T-helper 2 cell (primary cell): ENCODE measurements at places on chromosomes 6 and 20.

DNA sequence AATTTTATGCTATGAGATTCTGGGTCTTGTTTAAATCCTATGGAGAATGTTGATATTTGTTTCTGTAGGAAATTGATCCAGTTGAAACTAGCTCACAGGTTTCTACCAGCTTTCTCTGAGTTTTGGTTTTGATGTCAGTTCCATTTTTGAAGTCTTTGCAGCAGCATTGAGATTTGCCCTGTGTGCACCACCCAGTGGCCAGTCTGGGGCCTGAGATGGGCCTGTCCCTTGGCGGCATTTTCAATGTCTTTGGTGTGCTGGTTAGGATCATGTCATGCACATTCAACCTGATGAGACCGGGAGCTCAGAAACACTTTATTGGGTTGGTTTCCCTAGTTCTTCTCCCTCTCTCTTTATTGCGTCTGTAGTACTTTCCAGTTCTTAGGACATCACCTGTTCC lies 395.2 kb upstream of the MAP3K7 start:
- DNase-seq, result no peak

DNA sequence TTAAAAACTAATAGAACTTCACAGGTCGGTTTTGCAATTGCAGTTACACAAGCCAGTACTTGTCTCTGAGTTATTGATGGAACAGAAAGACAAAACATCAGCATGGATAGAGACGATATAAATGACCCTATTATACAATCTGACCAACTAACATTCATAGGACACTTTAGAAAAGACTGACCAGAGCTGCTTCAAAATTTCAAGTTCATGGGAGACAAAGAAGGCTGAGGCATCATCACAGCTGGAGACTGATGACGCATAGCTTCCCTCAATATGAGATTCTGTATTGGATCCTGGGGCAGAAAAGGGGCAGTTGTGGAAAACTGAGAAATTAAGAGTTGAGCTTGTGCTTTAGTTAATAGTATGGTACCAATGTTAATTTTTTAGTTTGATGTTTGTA lies 174.0 kb downstream of the THBS2 start:
- no peak for DNase-seq

DNA sequence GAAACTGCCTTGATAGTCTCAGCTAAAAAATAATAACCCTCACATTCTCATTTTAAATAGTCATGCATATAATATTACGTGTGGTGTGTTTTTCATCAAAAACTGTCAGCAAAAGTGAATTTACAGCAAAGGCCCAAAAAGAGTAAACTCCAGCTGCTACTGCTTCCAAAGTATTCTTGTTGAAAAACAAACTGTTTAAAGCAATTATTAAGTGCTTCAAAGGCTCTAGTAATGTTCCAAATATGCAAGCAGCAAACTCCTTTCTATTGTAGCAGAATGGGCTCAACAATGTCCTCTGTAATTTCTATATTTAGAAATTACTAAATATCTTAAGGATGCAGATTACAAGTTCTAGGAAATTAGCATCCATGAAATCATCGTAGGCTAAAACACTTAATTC lies 280.0 kb upstream of the TBX18 start:
- DNase-seq, result no peak

DNA sequence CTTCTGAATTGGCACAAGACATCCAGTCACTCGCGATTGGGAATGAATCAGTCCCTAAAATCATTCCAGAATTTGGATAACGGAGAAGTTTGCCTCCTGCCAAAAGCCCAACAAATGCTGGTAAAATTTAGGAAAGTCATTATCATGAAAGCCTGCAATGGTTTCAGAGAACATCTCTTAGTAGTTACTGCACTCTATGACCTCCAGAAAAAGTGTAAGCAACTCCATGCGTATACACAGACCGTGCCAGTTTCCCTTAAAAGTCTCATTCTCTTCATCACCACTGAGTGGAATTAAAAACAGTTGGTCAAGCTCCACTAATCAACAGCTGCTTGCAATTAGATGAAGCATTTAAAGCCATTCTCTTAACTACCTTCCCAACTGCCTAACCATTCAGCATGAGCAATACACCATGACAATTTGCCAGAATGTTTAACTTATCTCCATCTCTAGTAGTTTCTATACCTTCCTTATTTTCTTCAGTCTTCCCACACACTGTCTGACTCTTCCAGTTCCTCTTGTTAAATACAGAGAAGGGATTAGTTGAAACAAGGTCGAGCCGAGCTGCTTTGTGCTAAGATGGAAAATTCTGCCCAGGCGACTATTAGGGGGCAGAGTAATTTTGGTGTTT lies 183.6 kb upstream of the PRDM1 start:
- DNase-seq, result no peak

DNA sequence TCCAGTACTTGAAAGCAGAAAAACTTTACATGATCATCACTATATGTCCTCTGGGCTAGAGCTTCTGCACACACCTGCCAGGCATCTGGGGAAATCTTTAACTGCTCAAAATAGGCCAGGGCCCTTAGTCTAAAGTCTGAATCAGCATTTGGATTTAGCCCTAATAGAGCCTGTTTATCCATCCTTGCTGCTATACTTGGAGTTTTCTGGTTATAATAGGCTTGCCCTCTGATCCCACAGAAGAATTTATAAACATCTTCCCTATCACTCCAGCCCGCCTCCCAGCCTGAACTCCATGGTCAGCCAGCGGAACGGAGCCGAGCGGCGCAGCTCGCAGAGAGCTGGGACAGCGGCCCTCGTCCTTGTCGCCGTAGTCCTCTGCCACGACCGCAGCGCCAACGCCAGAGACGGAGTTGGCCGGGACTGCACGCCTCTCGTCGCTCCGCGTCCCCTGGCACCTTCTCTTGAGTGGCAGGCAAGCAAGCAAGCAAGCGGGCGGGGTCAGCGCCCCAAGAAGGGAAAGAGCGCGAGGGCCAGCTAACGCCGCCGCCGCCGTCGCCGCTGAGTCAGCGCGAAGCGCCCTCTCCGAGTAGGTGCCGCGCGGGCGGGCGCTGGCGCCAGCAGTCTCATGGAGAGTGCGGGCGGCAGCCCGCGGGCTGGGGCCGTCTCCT lies 25.4 kb upstream of the ASIP start:
- no peak for DNase-seq

DNA sequence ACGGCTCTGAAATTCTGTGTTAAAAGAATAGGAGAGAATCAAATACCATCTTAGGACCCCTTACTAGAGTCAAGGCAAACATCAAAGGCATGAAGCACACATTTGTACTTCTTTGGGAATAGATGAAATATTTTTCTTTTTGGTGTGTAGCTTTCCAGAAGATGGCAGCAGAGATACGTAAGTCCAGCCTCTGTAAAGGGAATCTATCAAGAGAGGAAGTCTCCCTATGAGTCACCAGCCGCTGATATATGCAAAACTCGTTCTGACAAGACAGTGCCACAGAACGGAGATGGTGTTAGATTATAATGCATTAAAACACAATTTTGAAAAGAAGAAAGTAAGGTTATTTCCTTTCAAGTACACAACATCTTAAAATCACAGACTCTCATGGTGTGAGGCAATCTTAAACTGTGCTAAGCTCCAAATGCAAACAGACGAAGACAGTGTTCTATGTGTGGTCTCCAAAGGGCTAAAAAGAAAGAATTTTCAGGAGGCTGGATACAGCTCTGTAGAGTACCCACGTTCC lies 120.0 kb upstream of the AGPAT4 start:
- peak; percentile 68 for DNase-seq

DNA sequence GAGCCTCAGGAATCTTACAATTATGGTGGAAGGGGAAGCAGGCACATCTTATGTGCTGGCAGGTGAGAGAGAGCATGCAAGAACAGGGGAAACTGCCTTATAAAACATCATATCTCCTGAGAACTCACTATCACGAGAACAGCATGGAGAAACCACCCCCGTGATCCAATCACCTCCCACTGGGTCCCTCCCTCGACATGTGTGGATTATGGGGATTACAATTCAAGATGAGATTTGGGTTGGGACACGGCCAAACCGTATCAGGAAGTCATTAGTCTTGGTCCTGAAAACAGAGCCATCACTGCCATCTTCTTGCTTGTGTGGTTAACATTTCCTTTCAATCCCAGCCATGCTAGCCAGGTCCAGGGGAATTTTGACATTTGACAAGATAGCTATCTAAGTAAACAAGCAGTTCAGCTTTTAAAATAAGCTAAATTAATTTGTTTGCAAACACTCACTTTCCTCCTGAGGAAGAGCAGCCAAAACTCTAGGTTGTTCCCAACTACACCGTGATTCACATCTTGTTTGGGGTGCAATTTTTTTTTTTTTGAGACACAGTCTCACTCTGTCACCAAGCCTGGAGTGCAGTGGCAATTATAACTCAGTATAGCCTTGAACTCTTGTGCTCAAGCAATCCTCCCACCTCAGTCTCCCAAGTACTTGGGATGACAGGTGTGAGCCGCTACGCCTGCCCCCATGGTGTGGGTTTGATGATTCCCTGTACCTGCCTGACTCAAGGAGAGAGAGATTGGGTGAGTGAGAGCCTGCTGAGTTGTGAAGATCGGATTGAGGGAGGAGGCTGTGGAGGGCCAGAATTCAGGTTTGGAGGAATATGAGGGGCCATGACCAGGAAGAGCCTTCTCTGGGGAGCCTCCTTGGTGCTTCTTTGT lies 13.0 kb upstream of the PPP1R14C start:
- DNase-seq, result no peak

DNA sequence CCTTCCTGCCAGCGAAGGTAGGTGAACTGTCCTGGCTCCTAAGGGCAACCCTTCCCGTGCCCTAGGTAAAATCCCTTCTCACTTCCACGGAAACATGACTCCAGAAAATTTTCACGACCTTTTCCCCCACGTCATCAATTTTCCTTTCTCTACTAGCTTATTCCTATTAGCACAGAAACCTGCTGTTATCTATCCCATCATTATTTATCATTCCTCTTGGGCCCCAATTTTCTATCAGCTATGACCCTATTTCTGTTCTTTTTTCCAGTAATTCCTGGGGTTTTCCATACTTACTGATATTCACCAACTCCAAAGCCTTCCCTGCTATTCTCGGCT lies 23.8 kb upstream of the GCM1 start:
- DNase-seq, result no peak

DNA sequence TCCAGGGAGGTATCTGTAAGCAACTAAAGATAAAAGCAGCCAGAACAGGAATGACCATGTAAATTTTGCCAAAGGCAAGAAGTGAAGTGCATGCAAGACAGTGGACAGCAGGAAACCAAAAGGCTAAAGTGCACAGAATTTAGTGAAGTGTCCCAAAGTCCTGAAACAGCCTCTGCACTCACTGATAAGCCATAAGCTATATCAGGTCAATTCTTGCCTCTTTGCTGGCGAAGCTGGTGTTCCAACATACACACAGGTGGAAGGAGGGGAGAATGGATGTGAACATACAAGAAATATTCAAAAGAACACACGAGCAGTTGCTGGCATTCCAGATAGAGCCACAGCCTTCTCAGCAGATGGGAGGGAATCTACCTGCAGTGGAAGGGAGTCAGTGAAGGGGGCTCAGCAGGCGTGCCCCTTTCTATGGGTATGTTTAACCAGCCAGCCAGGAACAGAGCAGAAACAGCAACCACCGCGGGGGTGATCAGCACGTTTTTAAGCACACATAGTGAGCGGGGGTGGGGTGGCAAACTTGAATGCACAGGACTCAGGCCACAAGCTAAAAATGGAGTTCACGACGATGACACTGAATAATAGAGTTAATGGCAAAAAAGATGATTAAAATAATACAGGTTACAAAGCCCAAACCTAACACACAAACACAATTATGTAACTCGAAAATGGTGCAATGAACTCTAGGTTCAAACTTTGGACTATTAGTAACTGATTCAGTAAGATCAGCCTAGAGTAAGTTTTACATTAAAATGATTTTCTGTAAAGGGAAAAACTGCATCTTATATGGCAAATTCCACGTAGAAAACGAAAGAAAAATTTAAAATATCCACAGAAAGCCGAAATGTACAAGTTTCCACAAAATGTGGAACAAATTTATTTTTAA lies 1.2 kb downstream of the ECI2 start:
- peak; percentile 65 for DNase-seq

- DNase-seq, result peak; percentile 23
Measured at GRCh38 chr6:155171109-155171746, 92.6 kb upstream of the CLDN20 start.

DNA sequence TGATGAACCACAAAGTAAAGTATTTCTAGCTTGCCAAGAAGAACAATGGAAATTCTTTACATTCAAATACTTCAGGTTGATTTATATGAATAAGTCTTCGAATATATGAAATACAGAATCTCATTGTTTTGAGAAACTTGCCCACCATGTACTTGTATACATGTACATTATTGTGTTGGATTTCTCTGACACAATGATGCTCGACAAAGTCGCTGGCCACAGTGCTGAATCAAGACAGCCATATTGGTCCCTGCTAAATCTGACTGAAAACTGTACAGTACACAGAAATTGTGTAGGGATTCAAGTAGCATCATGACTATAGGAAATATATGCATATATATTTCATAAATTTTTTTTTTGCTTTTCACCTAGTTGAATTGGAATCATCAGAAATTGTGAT lies 13.1 kb upstream of the LIN28B start:
- DNase-seq, result no peak

GRCh38 chr6:11278207-11278559 lies 45.7 kb upstream of the NEDD9 start:
- DNase-seq, result no peak

GRCh38 chr6:47352194-47352920 lies 42.7 kb upstream of the TNFRSF21 start:
- DNase-seq, result no peak

- no peak for DNase-seq
Measured at GRCh38 chr6:169961772-169962561, 210.5 kb downstream of the ERMARD start.

- no peak for DNase-seq
Measured at GRCh38 chr6:108627692-108628550, 67.2 kb downstream of the FOXO3 start.

DNA sequence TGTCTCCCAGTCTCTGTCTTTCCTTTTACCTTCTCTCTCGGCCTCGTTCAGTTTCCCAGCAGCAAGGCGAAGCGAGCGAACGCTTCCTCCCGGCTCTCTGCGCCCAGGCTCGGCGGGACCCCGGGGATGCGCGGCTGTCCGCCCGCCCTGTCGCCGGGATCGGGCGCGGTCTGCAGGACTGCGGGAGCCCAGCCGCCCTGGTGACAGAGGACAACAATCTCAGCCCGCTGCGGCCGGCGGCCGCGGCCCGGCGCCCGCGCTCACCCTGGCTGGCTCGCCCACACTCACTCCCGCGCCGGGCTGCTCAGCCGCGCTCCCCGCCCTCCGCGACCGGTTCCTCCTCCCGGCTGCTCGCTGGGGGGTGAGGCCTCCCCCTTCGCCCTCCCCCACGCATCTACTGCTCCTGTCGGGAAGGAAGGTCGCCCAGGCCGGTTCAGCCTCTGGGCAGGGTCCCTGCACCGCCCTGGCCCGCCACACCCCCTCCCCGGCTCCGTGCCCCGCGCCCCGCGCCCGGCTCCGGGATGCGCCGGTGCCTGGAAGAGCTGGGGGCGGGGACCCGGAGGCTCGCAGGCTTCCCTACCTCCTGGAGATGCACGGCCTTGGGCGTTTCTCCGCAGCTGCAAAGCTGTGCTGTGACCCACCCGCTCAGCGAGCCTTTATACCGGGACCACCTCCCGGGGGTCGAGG lies 410 bp downstream of the SYNE1 start:
- no peak for DNase-seq

DNA sequence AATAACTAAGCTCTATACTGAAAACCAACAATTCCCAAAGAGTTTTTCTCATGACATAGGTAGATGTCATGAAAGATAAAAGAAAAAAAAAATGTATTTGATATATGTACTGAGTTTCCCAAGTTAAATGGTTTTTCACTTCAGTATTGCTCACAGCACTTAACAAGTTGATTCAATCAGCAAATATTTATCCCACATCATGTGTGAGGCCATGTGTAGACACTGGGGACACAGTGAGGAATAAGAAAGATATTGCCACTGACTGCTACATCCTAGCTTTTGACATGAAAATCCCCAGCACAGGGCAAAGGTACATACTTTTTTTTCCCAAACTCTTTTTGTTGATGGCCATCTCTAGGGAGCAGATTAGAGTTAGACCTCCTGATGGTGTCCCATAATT lies 25.3 kb downstream of the SPTLC3 start:
- no peak for DNase-seq
